ENCODE measurements at places on chromosomes 5 and 9.

GRCh38 chr5:164235300-164235891, 730.0 kb downstream of the MAT2B start:
- DNase-seq = no peak

DNA sequence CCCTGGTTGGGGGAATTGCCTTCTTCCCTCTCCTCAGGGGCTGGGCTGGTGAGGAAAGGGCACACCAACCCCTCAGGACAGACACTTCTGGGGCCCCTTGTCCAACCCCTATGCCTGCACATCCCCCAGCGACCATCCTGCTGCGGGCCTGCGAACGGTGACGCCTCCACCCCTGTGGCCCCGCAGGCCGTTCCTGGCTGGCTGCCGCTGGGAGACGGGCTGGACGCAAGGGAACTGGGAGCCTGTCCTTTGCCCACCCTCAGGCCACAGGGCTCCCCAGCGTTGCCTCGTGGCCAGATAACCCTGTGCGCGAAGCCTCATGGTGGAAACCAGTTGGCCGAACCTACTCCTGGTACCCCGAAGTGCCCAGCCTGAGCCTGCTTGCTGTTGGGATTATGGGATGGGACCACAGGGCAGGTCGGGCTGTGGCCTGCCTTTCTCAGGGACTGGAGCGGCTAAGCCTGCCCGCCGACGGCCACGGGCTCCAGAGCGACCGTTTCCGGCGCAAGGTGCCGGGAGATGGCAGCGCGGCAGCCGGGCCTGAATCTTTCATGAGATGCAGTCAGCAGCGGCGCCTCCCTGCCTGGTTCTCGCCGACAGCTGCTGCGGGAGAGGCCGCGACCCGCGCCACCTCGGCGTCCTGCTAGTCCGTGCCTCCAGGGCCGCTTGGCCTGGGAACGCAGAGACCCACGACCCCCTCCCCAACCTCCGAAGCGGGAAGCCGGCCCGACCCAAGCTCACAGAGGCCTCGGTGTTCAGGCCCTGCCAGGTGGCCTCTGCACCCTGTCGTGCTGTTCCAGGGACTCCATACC, 6.5 kb upstream of the PITX1 start:
- DNase-seq = no peak

DNA sequence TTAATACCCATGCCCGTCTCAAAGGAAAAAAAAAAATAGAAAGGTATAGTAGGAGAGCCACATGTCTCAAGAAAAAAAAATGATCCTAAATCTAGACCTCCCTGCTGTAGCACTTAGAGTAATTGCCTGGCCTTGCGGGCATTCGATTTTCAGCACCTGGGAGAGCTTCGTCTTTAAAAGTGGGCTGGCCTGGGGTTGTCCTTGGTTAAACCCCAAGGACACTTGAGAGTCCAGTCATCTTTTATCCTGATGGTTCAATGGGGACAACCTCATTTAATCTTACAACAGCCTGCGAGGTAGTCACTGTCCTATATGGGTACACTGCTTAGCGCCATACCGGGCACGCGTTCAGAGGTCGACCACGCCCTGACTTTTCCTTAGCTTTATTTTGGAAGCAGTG, 60.1 kb downstream of the MAT2B start:
- no peak for DNase-seq

- DNase-seq = no peak
These were observed 94.3 kb downstream of the PBX3 start for GRCh38 chr9:125841444-125841843.

DNA sequence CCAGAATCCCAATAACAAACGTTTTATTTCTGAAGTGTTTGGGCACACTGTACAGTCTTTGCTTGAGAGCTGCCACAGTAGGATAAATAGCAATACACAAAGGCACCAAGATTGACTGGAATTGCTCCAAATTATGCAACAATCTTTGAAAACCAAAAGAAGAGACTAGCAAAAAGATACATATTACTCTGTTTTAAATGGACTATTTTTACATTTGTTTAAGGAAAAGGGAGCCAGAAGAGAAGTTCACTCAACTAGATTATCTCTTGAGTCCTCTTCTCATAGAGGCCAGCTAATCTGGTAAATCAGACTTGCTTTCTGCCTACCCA, 385.0 kb upstream of the SLC30A5 start:
- no peak for DNase-seq

DNA sequence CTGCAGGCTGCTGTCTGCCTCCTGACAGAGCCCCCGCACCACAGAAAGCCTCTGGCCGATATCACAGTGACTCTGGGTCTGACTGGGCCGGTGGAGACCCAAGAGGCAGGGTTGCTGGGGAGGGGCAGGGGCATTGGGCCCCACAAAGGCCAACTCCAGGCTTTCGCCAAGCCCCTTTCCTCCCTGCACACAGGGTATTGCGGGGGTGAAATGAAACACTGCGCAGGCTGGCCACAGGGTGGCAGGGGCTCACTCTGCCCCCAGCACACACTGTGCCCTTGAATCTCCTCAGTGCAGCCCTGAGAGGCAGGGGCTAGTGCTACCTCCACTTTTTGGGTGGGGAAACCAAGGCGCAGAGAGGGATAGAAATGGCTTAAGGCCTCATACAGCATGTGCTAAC, 44.6 kb downstream of the BARX1 start:
- no peak for DNase-seq

DNA sequence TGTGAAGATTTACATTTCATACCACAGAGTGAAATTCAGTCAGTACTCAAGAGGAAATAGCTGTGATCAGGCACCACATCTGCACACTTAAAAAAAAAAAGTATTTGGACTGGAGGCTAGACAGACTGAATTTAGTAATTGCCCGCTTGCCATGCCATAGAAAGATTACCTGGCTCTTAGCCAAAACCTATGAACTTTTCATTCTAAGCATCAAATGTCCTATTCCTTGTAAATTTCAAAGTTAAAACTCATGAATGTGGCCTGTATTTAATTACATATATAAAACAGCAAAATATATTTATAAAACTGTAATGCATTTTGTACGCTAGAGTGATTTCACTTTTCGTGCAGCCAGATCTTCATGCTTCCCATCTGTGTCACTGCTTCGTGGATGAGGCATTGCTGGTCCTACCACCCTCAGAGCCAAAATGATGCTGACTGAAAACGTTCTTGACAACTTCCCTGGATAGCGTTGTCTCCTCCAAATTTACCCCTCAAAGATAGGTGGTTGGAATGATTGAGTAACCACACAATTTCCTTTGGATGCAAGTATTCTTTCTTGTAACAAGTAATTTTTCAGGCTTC, 447.9 kb upstream of the SGCD start:
- DNase-seq = no peak

DNA sequence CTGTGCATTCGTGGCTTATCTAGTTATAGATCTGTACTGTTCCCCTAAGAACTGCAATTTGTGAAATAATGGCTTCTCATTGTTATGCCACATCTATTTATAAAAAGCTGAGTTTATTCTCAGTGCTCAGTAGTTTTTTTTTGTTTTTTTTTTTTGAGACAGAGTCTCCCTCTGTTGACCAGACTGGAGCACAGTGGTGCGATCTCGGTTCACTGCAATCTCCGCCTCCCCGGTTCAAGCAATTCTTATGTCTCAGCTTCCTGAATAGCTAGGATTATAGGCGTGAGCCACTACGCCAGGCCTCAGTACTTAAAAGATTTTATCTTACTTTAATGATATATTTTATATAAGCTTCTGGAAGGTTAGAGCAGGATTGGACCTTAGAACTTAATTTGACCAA, 19.0 kb downstream of the SEC61B start:
- DNase-seq = no peak
